Fibroblast of lung (primary cell): ENCODE measurements at places on chromosomes 2 and 18.

- DNase-seq: peak; percentile 53
Observed at GRCh38 chr2:205245652-205246051, 436.6 kb upstream of the NRP2 start.

- no peak for DNase-seq
Observed at GRCh38 chr2:15748736-15749323, 157.2 kb downstream of the DDX1 start.

- DNase-seq: no peak
Observed at GRCh38 chr18:62912885-62913284, 197.5 kb downstream of the PHLPP1 start.

GRCh38 chr2:178230396-178230795, 36.1 kb downstream of the OSBPL6 start:
- no peak for DNase-seq

- peak; percentile 13 for DNase-seq
Observed at GRCh38 chr2:202604699-202605098, 30.1 kb upstream of the FAM117B start.

DNA sequence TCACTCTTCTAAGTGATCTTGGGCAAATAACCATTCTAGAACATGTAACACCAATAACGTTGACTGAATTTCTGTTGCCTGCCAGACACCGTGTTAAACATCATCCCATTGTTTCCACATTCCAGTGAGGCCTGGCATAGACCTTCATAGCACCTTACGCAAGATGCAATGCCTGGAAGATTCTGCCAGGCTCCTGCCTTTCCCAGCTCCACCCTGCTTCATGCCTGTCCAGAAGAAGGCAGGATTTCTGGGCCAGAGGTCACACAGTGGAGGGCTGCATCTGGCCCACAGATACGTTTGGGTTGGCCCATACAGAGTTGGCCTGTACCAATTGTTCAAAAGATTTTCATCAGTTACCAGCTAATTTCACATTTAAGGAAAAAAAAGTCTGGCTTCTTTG, 46.3 kb downstream of the EN1 start:
- DNase-seq: no peak

GRCh38 chr2:231717281-231718171, 9.2 kb downstream of the PTMA start:
- DNase-seq: peak; percentile 80

- no peak for DNase-seq
Observed at GRCh38 chr18:76134628-76135027, 360.4 kb downstream of the ZNF516 start.

- no peak for DNase-seq
Observed at GRCh38 chr2:174535757-174536703, 49.2 kb upstream of the GPR155 start.

- DNase-seq: no peak
Observed at GRCh38 chr2:29405707-29406106, 290.5 kb downstream of the CLIP4 start.

DNA sequence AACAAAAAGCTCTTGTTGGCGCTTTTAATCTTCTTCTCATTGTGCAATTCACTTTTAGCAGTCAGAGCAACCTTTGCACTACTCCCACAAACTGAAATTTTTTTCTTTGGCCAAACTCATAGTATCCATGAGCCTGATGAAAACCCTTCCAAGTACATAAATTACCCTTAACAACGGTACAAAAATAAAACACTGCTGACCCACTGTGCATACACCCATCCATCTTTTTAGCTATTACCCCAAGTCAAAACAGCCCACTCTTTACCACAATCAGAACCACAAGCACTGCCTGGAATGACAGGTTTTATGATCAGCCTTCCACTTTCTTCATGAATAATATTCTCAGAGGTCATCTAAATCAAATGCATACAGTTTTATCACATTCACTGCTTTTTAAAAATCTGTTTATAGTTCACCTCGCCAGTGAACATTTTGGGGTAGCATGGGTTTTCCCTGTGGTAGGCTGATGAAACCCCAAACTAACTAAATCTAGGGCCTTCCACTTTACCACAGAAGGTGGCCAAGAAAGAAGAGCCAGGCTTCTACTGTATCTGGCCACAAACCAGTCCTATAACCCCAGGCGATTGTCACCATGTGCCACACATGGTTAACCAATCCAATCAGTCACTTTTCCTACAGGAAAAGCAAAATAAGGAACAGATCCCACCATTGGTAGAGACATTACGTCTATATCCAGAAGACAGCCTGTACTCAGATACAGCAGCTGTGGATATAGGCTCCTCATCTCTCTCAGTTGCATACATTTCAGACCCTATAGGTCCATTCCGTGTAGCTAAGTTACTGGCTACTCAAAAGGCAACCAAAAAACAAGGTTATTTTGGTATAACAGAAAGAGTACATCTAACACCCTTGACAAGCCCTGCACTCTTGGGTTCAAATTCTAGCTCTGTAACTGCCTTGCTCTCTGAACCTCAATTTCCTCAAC, 171.3 kb downstream of the THADA start:
- DNase-seq: peak; percentile 86

GRCh38 chr2:222336442-222336841, 37.6 kb upstream of the PAX3 start:
- DNase-seq: no peak

DNA sequence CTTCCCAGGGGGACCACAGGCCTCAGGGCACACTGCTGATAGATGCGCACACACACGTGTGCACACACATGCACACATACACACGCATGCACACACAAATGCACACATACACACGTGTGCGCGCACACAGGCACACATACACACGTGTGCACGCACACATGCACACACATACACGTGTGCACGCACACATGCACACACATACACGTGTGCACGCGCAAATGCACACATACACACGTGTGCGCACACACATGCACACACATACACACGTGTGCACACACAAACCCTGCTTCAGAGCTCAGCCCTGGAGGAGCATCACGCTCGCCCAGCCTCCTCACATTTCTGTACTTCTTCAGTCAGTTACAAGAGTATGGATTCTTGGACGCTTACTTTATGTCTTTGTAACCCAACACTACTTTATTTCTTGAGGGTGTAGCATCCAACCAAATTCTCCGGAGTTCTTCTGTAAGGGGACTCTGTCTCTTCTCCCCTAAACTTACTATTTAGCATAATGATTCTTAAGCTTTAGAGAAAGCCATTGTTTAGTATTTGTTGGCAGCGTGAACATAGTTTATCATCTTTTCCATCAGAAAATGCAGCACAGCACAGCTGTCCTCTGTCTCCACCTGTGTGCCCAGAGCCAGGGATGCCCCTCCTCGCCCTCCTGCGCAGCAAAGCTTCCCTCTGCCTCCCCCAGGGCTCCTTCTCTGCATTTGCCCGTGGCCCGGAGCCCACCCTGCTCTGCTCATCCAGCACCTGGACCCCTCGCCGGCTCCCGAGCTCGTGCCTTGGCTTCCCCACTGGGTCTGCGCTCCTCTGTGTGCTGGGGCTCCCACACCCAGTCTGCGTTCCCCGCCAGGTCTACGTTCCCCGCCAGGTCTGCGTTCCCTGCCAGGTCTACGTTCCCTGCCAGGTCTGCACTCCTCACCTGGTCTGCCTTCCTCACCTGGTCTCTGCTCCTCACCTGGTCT, 74.4 kb upstream of the CTDP1 start:
- DNase-seq: no peak

GRCh38 chr2:11433822-11434221, 32.1 kb downstream of the E2F6 start:
- DNase-seq: no peak

- no peak for DNase-seq
Observed at GRCh38 chr18:76915456-76915855, 93.1 kb downstream of the ZNF236 start.

- DNase-seq: peak; percentile 7
Observed at GRCh38 chr2:230614913-230615332, 97.7 kb upstream of the CAB39 start.

- no peak for DNase-seq
Observed at GRCh38 chr18:11054497-11054896, 94.9 kb downstream of the PIEZO2 start.

DNA sequence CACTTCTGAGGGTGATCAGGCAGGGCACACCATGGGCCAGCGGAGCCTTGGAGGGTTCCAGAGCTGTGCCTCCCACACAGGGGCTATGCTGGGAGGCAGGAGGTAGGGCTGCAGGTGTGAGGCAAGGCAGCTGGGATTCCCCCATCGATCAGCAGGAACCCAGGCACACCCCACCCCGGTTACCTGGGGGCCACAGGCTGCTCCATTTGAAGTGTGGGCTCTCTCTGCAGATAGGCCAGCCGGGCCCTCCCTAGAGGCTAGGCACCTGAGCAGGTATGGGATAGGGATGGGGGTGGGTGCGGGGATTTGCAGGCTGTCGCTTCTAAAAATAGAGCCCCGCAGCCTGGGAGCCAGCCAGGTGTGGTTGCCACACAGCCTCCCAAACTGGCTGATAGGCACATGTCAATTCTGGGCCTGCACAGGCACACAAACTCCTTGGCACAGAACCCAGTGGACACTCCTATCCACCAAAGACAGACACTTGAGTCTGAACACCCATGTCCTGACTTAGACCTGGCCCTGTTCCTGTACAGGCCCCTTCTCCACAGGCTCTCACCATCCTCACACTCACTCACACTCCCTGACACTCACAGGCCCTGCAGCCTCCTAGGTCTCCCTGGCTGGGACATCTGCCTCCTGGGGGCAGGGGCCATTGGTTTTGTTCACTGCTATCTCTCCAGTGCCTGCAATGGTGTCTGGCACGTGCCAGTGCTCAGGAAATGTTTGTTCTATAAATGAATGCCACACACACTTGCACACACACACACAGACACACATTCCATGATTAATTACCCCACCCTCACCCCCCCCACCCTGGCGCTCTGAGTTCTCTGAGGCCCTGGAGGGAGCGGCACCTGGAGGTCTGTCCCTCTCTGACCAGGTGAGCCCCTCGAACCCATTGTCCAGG, 73.4 kb downstream of the ZFP36L2 start:
- DNase-seq: no peak

DNA sequence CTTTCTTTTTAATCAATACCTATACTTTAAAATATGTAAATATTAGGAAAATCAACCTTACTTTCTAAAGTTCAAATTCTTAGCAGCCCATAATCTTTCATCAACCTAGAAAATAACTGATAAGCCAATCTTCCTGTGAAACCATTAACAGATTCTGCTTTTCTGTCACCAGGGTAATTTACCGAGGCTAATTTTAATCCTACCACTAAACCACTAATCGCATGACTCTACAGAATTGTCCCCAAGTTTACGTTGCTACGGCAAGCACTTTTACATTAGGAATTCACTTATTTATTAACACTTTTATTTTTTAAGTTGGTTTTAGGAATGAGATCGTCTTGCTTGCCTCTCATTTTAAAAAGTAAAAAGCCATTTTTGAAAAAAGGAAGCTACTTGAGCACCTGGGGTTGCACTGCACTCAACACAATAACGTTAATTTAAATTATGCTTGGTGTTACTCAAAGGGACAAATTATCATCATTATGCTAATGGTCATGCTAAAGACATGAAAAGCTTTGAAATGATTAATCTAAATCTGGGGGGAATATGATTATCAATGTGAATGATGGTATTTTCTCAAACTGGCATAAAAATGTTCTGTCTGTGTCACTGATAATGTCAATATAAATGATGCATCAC, 10.2 kb downstream of the ZNF516 start:
- DNase-seq: no peak

GRCh38 chr2:63853527-63854310, 12.0 kb downstream of the UGP2 start:
- DNase-seq: peak; percentile 70

- DNase-seq: no peak
Observed at GRCh38 chr2:239040152-239040761, 192.4 kb downstream of the TWIST2 start.

DNA sequence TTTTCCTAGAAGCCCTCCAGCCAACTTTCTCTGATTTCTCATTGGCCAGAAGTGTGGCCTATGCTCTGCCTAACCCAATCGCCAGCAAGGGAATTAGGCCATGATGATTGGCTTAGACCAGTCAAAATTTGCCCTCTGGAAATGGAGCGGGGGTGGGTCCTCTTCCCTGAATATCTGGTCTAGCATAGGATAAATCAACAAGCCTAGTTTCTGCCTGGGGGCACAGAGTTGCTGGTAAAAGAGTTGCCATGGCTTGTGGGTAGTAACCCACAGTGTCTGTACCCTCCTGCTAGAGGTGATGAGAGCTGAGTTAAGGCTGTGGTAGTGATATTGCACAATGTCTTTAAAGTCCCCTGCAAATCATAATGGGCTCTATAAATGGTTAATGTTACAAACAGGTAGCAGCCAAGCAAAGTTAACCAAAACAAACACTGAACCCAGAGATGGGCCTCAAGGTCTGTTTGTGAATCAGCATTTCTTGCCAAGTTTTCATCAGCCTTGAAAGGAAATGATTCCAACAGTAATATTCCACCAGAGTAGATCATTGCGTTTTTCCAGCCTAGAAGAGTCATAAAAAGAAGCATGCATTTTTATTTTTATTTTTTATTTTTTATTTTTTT, 19.3 kb downstream of the GALM start:
- DNase-seq: no peak

DNA sequence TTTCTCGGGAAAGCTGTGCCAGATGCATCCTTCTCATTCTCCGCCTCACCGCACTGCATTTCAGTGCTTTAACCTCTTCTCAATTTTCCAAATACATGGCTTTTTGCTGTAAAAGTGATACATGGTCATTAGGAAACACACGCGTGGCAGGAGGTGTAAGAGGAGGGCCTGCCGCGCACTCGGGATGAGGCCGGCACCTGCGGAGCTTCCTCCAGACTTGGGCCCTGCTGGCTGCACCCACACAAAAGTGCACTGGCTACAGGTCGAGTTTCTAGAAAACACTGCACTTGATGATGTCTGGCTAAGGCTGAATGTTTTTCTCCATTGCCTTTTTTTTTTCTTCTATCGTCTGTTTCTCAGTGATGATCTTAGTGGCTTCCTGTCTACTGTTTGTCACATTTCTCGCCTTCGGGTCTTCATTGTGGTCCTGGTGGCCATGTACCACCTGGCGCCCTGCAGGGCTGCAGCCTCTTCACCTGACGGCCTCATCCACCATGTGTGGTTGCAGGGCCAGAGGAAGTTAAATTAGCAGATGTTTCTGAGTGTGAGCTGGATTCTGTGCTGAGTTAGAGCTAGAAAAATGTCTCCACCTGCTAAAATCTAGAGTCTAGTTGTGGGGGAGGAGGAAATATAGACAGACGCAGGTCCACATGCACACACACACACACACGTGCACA, 7.6 kb downstream of the KCNG2 start:
- no peak for DNase-seq

DNA sequence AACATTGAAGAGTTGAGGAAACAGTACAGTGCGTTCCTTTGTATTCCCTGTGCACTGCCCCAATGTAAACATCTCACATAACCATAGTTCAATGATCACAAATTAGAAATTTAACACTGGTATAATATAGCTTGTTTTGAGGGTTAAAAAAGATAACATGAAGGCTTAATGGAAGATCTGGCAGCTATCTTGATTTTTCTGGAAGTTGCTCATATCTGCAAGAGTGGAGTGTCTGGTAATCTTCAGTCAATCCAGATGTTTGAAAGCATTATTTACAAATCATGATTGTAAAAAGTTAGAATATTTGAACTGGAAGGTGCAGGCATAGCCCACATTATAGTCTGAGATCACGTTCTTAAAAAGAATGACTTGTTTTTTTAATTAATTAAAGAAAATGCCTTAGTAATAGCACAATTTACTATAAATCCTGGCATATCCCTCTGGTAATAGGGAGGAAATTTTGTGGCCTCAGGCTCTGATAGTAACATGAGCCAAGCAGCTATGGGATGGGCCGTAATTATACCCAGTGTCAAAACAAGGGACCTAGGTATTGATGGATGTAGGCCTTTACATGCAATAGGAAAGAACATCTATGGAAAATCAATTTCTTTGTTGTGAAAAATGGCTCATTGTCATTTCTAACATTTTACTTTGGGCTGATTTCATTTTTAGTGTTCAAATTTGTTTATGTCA, 418.0 kb downstream of the THSD7B start:
- DNase-seq: no peak
